CD4-positive, alpha-beta T cell treated with Interleukin-4 for 4 hours (primary cell): ENCODE measurements at places on chromosomes 6 and 20.

DNA sequence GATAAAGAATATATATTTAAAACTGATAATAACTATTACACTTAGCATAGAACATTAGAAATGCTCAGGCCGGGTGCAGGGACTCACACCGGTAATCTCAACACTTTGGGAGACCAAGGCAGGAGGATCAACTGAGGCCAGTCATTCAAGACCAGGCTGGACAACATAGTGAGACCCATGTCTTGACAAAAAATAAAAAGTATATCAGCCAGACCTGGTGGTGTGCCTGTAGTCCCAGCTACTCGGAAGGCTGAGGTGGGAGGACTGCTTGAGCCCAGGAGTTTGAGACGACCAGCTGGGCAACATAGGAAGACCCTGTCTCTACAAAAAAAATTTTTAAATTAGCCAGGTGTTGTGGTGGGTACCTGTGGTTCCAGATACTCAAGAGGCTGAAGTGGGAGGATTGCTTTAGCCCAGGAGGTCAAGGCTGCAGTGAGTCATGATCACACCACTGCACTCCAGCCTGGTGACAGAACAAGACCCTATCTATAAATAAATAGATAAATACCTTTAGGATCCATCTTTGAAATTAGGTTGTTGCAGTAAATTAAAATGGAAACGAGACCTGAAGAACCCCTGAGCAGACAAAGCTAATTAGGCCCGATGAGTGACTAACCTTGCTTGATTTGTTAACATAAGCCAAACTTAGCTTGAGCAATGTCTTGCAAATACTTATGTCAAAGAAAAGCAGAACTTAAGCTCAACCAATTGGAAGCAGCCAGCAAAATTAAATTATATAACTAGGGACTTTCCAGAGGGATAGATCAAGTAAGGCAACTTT is 75.8 kb upstream of the E2F3 start:
- peak; percentile 8 for DNase-seq

- DNase-seq, result no peak
These were observed 19.1 kb upstream of the MYLIP start for GRCh38 chr6:16109659-16110305.

- DNase-seq, result no peak
These were observed 154.4 kb downstream of the DST start for GRCh38 chr6:56488281-56488680.

DNA sequence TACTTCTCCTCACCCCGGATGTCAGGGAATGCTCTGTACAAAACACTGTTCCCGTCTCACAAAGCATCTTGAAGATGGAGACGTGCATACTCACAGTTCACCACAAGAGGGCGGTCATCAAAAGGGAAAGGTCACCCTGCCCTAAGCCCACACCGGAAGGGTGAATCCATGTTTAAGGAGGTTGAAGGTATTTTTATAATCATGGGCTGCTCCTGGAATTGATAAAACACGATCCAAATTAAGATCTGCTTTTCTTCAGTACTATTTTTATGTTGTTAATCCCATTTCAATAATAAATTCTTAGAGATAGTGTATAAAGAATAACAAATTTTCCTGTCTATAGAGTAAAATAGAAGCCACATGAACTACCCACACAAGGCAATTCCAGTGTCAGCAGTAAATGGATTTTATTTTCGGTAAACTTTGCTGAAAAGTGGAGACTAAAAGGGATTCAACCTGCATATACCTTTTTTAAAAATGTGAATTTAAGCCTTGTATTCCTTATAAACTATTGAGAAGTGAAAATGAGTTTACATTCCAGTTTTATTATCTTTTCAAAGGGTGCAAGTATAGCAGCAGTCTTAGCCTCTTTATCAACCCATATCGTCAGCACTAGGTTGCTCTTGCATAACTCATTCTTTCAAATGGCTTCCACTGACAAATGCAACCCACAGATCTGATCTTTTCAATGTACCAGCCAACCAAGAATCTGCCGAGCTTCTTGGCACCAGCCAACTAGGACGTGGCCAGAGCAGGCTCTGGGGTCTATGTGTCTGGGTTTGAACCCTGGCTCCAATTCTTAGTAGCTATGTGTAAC is 79.7 kb upstream of the MBOAT1 start:
- peak; percentile 79 for DNase-seq

GRCh38 chr20:5908981-5909380 is 41.4 kb downstream of the TRMT6 start:
- DNase-seq, result no peak

DNA sequence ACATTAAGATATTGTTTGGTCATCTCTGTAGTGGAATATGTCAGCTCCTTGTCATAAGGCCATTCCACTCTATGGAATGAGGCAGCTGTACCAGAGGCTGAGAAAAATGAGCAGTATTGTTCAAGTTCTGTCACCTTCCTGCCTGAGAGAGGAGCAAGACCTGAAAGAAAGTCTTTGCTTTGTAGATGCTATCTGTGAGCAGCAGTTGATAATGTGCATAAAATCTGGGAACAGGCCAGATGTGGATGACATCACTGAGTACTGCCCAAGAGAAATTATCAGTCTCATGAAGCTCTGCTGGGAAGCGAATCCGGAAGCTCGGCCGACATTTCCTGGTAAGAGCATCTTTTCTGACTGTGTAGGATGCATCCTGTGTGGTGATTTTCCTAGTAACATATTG is 16.8 kb downstream of the RIPK1 start:
- DNase-seq, result no peak

GRCh38 chr20:5886788-5887187 is 63.5 kb downstream of the TRMT6 start:
- DNase-seq, result no peak

DNA sequence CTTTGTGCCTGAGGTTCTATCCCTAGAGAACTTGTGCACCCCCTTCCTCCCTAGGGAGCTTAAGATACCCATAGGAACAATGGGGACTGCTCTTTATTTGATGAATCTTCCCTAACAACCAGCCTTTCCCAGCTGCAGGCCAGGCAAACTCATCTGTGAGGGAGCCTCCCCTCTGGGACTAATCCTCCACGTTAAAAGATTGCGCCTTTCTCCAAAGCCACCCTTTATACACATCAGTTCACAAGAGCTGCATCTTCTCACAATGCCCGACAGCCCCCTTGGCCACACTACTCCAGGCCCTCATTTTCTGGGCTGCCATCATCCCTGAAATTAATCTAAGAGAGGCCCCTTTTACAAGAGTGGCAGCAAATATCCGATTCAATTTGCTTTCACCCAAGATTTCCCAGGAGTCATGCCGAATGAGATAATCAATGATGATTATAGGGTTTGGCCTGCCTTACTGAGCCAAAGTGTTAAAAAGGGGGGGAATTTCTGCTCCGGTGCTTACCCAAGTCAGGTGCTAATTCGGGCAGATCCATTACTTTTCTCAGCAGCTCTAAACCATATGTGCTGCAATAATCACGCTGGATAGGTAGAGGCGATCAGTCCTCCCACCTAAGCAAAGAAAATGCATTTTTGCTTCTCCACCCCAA is 336.5 kb downstream of the KIF16B start:
- no peak for DNase-seq

GRCh38 chr6:41100871-41101287 is 28.1 kb downstream of the NFYA start:
- DNase-seq, result no peak

DNA sequence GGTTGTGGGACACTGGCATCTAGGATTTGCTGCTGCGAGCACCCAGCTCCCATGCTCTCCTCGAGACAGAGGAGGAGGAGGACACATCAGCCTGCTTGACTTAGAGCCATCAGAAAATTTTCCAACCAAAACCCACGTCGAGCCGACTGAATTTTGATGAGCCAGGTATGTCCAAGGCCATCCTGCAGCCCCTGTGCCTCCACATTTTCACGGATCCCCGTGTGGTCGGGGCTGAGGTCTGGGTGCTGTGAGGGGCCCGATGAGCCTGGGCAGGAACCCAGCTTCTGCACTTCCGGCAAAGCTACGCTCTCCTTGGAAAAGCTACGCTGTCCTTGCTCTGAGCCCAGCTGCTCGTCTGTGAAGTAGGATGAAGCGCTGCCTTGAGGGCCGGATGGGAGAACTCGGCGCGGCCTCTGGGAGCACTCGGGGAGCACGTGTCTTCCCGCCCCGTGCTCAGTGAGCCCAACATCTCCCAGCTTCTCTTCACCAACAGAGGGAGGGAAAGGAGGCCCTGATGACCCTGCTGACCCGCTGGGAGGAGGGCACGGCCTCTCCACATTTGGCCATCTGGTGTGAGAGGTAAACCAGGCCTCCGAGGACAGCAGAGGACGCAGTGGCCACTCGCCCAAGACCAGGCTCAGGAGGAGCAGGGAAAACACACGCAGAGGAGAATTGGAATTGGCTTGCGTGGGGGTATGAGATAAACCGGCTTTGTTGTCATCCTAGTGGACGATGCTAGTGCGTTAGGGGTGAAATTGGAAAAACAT is 33.9 kb downstream of the PSMG4 start:
- no peak for DNase-seq

GRCh38 chr6:165939601-165940290 is 227.9 kb downstream of the TBXT start:
- no peak for DNase-seq

GRCh38 chr20:45701104-45701503 is 734 bp upstream of the WFDC13 start:
- no peak for DNase-seq

GRCh38 chr20:1206366-1207148 is 3.3 kb downstream of the C20orf202 start:
- no peak for DNase-seq

DNA sequence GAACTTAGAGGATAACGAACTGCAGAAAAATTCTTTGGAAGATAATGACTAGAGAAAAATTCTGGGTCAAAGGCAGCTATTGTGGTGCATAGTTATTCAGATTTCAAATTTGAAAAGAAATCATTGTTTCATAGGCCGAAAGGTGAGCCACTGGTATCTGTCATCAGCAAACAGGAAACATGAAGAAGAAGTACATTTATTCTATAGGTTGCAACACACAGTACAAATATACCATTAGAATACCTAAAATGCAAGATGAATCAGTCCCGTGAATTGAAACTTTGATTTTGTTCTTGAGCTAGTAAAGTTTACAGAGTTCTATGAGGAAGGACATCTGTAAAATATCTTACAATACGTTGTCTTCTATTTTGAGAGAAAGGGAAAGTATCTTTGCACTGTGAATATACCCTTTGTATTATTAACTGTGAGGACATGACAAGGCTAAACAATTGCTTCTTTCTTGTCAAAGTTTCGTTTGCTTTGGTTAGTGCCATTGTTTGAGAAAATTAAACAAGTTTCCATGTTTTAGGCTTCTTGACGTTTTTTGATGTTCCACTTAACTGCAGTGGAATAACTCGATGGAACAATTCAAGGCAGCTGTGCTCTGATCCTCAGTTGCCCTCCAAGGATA is 84.7 kb downstream of the HDGFL1 start:
- no peak for DNase-seq

GRCh38 chr6:140253096-140253495 is 878.6 kb upstream of the CITED2 start:
- DNase-seq, result no peak

DNA sequence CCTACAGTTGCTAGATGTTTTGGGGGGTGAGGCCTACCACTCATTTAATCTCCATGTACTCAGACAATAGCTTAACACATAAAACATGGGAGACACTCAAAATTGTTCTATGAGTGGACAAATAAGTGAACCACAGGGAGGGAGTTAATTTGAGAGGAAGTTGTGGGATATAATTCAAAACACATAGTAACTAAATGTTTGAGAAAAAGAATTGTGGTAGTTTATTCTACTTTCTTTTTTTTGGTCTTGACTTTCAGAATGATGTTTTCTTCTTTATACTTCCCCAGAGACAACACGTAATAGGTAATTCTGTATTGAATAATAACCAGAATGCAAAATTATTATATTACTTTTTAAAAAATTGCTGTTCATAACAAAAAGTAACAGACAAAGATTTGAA is 453.8 kb downstream of the RFPL4B start:
- DNase-seq, result no peak

DNA sequence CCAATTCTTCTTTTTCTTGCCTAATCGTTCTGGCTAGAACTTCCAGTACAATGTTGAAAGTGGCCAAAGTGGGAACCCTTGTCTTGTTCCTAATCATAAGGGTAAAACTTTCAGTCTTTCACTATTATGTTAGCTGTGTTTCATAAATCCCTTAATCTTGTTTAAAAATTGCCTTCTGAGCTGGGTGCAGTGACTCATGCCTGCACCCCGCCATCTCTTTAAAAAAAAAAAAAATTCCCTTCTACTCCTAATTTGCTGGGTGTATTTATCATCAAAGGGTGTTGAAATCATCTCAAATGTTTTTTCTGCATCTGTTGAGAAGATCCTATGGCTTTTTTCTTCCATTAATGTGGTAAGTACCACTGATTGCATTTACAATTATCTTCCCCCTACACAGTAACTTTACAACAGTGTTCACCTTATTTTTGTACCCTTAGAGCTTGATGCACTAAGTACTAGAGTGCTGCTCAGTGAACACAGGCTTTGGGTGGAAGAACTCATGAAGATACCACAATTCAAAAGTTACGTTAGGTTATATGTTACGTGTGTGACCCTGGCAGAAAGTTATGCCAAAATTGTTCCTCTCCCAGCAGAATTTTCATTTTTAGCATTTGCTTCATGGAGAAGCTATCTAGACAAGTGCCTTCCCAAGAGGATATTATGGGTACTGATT is 9.7 kb downstream of the SNRPB start:
- DNase-seq, result no peak

DNA sequence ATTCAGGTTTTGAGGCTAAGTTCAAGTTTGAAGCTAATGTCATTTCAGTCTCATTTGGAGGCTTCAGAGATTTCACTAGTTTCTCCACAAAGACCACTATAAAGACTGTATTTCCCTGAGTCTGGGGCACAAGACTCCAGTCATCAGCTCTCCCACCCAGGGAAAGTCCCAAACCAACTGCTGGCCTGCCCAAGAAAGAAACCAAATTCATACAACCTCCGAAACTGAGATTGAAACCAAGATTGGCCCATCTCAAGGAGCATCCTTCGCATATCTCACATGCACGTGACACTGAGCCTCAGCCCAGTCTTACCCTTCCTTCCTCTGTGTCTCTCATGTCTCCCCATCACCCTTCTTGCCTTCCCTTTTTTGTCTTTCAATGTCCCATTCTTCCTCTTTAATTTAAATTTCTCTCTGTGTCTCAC is 3.5 kb upstream of the LTA start:
- peak; percentile 86 for DNase-seq

DNA sequence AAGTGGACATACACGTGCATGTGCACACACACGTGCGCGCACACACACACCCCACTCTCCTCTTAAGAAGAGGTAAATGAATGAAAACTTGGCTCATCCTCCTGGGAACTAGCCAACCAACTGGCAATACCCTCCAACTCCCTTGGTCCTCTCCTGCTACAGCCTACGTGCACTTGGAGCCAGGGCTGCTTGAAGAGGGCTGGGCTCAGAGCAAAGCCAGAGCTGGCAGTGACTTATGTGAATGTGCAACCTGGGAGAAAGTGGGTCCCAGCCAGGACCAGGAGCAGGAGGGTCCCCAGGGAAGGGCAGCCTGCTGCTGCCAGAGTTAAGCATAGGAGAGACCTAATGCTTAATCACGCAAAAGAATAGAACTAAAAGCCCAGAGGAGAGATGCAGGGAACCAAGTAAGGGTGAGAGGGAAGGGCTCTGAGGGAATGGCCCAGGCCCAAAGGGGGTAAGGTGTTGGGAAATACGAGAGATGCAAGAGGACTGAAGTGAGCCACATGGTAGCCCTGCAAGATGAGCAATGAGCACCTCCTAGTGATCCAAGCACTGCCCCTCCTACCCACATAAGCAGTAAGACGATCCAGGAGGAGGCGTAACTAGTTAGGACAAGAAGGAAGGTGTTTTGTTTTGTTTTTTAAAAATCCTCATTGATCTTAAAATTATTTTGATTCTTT is 24.7 kb downstream of the TRAF3IP2 start:
- no peak for DNase-seq
